BE2C (cell line): ENCODE measurements at places on chromosomes 5 and 9.

- DNase-seq = no peak
These were observed 125.2 kb upstream of the KLF4 start for GRCh38 chr9:107614765-107615164.

- no peak for DNase-seq
These were observed 89.9 kb upstream of the FSD1L start for GRCh38 chr9:105357937-105358336.

DNA sequence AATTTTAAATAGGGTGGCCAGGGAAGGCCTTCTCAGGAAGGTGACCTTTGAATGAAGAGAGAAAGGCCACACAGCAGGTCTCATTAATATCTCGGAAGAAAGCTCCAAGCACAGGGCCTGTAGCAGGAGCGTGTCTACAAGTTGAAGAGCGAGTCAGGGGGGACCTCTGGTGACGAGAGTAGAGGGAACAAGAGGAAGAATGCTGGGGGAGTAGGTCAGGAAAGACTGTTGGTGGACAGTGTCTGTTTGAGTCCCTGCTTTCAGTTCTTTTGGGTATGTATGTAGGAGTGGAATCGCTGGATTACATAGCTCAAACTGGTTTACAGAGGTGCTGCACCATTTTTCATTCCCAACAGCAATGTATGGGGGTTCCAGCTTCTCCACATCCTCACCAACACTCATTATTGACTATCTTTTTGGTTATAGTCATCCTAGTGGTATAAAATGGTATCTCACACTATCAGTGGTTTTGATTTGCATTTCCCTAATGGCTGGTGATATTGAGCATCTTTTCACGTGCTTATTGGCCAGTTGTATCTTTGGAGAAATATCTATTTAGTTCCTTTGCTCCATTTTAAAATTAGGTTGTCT is 55.8 kb downstream of the NUP214 start:
- DNase-seq = no peak

GRCh38 chr9:73643379-73644013 is 491.8 kb downstream of the ANXA1 start:
- no peak for DNase-seq

DNA sequence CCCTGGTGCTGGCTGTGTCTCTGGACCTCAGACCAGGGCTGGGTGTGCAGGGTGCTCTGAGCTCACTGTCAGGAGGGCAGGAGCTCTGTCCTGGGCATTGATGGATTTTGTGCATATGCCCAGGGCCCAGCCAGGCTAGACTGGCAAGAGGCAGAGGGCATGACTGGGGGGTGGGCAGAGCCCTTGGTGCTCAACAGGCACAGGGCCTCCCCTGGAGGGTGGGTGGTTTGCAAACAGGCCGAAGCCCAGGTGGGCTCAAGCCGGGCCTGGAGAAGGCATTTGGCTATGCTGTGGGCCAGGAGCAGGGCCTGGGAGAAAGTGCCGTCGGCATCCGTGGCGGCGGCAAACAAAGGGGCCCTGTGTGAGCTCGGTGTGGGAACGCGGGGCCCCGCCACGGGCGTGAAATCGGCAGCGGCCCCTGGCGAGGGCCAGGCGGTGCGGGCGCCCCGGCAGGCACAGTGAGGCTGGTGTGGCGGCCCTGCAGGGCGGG is 1.9 kb upstream of the NRARP start:
- DNase-seq = peak; percentile 11

GRCh38 chr5:178230879-178231538 is 1.6 kb downstream of the PHYKPL start:
- no peak for DNase-seq
